ENCODE measurements at places on chromosomes 2 and 18.

GRCh38 chr2:30923623-30924022 is 116.4 kb upstream of the CAPN13 start:
- DNase-seq, result no peak

- DNase-seq, result no peak
Measured at GRCh38 chr2:23380562-23381065, 4.4 kb upstream of the KLHL29 start.

DNA sequence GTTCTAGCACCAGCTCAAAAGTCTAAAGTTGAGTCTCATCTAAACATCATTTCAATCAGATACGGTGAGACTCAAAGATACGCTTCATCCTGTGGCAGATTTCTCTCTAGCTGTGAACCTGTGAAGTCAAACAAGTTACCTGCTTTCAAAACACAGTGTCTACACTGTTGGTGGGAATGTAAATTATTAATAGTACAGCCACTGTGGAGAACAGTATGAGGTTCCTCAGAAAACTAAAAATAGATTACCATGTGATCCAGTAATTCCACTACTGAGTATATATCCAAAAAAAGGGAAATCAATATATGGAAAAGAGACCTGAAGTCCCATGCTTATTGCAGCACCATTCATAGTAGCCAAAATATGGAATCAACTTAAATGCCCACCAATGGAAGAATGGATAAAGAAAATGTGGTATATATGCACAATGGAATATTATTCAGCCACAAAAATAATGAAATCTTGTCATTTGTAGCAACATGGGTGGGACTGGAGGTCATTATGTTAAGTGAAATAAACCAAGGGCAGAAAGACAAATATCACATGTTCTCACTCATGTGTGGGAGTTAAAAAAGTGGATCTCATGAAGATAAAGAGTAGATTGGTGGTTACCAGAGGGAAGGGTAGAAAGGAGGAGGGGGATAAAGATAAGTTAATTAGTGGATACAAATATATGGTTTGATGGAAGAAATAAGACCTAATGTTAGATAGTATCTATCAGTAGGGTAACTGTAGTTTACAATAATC is 11.7 kb downstream of the UBR3 start:
- no peak for DNase-seq

- no peak for DNase-seq
Measured at GRCh38 chr18:77019641-77020040, 112.9 kb downstream of the MBP start.

- DNase-seq, result no peak
Measured at GRCh38 chr2:64540615-64541014, 16.5 kb downstream of the AFTPH start.

GRCh38 chr2:203811491-203812221 is 55.9 kb upstream of the CTLA4 start:
- no peak for DNase-seq

DNA sequence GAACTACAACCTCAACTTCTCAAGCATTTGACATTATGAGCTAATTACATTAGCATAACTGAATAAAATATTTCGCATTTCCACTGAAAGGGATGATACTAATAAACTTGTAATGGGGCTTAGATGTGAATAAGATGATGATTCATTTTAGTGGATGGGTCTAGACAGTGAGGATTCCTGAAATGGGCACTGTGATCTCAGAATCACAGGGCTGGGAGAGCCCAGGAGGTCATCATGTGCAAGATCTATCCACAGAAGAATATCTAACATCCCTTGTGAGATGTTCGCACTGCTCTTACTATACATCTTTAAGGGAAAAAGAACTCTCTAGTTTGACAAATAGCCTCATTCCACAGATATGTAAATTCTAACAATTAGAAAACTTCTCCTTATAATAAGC is 245.7 kb downstream of the DYM start:
- DNase-seq, result no peak

- no peak for DNase-seq
Measured at GRCh38 chr2:25226827-25227226, 58.4 kb upstream of the POMC start.

DNA sequence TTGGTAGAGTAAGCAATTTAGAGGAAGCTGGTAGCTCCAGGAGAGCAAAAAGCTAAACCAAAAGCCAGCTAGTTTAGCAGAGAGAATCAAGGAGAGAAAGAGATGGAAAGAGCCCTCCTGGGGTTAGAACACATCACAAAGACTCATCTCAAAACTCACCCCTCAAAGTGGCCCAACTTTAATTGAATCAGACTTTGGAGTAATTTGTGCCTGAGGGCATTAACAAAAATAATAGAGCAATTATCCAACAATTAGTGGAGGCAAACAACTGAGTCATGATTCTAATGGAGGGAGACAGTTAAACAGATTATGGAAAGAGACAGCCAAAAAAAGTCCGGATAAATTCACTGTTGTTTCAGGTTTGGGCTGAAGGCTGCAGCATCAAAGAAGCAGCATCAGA is 417.4 kb downstream of the KCNJ3 start:
- no peak for DNase-seq

DNA sequence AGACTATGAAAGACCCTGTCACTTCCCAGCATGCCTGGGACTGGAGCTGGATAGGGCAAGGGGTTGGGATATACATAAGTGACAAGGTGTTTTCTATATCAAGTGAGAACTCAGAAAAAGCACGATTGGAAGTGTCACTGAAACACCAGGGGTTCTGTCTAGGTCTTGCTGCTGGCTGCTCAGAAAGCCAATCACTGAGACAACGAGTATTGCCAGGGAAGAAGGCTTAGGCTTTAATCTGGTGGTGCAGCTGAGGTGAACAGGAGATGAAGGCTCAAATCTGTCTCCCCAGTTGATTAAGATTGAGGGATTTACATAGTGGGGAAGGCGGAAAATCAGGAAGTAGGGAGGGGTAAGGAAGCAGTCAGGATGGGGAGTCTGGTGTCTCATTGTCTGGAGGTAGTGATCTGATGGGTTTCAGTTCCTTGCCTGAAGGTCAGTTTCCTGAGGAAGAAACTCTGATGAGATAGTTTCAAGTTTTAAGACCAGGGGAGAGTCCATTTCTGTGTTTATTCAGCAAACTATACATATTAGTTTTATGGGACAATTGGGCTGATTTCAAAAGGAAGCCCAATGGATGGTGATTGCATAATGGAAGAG is 3.5 kb upstream of the C2orf74 start:
- DNase-seq, result no peak

- peak; percentile 98 for DNase-seq
Measured at GRCh38 chr18:45415614-45416013, 199.7 kb upstream of the SLC14A2 start.

GRCh38 chr2:235599596-235600338 is 105.9 kb downstream of the AGAP1 start:
- DNase-seq, result peak; percentile 29

GRCh38 chr2:108363024-108363907 is 14.5 kb upstream of the SULT1C4 start:
- DNase-seq, result peak; percentile 31

GRCh38 chr2:203804070-203804469 is 63.5 kb upstream of the CTLA4 start:
- no peak for DNase-seq

- no peak for DNase-seq
Measured at GRCh38 chr2:123609077-123609476, 416.0 kb upstream of the CNTNAP5 start.

DNA sequence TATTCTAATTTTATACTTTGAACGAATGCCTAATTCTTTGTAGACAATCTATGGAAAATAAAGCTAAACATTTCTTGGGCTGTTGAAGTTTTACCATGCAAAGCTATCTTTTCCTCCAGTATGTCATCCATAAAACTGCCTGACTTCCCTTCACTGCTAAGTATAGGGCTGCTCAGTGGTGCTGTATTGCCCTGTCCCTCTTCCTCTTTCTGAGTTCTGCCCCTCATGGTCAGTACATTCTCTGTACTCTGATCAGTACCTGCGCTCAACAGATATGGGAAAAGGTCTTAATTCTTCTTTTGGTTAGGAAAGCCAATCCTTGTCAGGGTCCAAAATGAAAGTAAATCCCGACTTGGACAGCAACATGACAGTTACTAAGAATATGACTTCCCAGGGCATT is 321.9 kb downstream of the RAD51AP2 start:
- DNase-seq, result no peak

DNA sequence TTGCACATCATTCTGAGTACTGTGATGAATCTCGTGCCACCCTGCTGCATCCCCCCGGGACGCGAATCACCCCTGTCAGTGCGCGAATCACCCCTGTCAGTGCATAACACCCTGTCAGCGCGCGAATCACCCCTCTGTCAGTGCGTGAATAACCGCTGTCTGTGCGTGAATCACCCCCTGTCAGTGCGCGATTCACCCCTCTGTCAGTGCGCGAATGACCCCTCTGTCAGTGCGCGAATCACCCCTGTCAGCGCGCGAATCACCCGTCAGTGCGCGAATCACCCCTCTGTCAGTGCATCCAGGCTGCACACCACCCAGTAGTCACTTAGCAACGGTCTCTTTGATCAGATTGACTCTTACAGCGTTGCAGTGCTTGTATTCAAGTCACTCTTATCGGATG is 134.4 kb upstream of the TPO start:
- DNase-seq, result no peak

DNA sequence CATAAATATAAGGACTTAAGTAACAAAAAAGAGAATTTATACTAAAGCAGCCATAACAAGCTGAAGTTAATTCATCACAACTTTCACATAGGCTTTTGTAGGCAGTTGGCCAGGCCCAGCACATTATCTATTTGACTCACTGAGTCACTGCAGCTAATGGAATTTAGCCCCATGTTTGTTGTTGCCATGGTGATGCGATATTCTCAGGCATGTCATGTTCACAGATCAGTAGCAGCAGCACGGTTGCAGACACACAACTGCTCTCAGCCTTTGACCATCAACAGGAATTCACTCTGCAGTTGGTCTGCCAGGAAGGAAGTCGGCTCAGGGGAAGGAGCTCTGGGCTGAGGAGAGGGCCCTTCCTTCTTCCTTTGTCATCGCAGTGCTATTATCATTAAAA is 639.8 kb downstream of the TMEM182 start:
- no peak for DNase-seq

GRCh38 chr18:72544092-72544886 is at the start of gene CBLN2:
CBLN2 (minus strand) TSS chr18:72544342; CDS start chr18:72542160, 2,182 bp downstream.
- peak; percentile 78 for DNase-seq

GRCh38 chr2:2234398-2235195 is 96.5 kb downstream of the MYT1L start:
- DNase-seq, result no peak

GRCh38 chr18:50630895-50631294 is 71.0 kb downstream of the MAPK4 start:
- DNase-seq, result no peak

DNA sequence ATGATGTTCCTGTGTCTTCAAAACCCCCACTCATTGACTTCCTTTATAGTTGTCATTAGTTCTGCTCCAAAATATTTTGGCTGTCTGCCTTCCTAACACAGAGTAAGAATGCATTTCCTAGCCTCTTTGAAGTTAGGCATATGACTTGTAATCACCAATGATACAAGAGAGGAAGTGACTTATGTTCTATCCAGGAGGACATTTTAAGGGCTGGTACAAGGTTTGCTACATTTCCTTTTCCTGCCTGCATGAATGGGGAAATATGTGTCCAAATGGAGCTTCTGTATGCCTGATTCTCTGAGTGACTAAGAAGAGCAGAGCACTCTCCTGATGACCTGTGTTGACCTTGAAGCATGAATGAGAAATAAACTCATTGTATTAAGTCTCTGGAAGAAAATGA is 115.1 kb downstream of the PLCL1 start:
- no peak for DNase-seq

DNA sequence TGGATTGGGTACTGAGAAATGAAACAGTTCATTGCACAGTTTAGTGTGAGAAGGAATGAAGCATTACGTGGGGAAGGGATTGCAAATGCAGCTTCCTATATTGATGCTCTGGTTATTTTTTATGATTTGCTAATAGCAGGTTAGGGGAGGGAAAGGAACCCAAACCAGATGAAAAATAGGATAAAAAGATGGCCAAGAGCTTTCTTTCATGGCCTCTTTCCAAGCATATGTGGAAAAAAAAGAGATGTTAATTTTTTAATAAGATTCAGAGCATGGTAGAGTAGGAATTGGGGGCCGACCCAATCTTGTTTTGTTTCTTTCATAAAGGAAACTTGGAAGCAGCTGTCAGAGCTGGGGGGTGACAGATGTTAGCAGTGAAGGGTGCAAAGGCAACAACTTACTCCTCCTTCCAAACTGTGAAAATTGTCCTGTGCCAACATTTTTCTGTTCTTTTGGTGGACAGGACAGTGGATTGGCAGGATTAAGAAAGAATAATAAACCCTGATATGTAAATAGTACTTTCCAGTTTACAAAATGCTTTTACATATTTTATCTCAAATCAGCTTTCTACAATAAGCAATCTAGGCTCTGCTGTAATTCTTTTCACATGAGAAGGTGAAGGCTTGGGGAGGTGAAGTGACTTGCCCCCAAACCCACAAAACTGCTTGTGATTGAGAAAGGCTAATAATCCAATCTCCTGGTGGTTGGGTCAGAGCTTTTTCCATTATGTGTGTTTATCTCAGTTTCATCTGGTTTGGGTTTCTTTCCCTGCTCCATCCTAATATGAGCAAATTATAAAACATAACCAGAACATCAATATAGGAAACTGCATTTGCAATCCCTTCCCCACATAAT is 270.1 kb downstream of the ETAA1 start:
- no peak for DNase-seq

DNA sequence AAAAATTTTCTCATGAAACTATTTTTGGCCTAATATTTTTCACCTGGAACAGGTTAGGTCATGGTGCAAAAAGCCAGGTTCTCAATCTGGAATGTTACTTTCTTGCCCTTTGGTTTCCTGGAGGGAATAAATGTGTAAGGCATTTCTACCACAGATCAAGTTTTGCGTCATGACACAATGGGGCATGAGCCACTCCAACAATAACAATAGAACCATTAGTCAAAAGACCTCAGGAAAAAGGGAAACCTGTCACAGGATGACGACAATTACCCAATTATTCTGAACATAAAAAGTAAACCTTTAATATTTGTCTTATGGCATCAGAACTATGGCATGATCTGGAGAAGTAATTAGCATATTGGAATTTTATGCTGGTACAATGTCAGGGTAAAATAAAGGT is 88.2 kb upstream of the HNRNPA3 start:
- no peak for DNase-seq

- DNase-seq, result no peak
Measured at GRCh38 chr2:133936601-133937000, 317.3 kb upstream of the MGAT5 start.

DNA sequence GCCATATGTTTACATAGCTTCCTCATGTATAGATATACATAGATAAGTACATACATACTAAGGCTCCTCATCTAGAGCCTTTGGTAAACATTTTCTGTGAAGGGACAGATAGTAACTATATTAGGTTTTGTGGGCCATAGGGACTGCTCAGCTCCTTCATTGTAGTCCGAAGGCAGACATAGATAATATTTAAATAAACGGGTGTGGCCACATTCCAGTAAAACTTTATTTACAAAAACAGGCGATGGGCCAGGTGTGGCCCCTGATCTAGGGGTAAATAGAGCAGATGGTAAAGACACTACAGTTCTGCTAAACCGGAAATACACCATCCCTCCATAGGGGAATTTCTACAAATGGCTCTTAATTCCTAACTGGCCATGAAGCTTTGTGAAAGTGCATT is 7.3 kb downstream of the COQ10B start:
- DNase-seq, result no peak

- DNase-seq, result no peak
Measured at GRCh38 chr18:57023275-57023882, 123.5 kb upstream of the BOD1L2 start.
